Mesothelial cell of epicardium (in vitro differentiated cells): ENCODE measurements at places on chromosomes 2 and 18.

DNA sequence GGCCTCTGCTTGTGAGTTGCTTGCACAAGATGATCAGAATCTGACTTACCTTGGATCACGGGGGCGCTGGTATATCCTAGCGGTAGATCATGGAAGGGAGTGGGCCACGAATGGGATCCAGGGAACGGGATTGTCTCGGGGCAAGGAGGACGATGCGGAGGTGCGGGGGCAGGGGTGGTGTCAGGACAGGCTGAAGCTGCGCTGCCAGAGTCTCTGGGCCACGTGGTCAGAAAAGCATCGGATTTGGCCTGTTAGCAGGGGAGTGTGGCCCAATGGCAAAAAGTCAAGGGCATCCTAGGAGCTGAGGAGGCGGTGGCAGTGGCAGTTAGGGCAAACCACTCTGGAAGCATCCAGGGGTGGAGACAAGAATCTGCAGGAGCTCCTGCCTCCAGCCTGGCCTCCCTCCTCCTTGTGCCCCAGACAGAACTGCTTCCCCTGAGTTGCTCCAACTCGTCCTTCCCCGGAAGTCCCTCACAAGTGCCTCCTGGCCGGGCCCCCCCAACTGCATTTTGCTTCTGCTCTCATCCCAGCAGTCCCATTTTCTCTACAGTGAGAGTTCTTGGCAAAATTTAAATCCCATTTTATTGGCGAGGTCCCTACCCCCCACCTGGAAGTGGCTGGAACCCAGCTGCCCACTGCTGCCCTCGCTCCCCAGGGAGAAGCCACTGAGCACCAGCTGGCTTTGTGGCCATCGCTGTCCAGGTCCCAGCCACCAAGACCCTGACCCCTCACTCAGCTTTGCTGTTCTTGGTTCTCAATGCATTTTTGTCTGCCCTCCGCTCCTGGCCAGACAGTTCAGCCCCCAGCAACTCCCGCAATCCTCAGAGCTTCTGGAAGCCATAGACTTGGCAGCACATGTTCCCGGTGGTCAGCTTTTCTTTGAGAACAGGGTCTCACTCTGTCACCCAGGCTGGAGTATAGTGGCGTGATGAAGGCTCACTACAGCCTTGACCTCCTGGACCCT is 5.6 kb upstream of the CCDC74B start:
- no peak for DNase-seq

GRCh38 chr2:119794237-119794636 is 34.5 kb downstream of the PTPN4 start:
- DNase-seq = no peak

DNA sequence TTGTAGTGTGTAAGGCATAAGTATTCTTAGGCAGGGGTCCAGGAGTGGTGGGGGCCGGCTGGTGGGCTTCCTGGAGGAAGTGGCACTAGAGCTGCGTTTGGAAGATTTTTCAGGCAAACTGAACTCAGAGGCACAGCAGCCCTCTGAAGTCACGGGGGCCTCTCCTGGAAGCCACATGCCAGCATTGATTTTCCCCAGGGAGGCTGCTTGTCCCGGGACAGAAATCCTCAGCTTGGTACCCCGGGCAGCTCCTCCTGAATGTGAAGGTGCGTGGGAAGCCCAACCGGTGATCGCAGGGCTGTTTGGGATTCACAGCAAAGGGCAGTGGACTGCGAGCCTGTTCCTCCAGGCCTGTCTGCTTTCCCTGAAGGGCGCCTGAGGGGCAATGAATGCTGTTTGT is 1.6 kb upstream of the PDIA6 start:
- DNase-seq = no peak

DNA sequence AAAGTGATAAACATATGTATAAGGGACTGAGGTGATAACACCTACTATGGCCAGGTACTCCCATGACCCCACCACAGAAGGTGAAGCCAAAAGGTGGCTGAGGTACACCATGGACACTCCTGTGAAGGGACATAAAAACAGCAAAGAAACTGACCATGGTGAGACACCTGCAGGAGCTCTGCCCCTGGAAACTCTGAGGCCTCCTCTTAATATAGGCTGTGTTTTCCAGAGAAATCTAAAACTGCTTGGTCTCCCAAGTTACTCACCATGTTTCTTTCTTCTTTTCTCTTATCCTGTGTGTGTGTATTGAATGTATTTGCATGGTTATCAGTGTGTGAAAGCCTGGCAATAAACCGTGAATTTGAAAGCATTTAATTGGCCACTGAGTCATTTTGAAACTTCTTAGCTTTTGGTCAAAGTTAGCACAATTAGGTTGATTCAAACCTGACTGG is 739.3 kb upstream of the GCFC2 start:
- DNase-seq = no peak

GRCh38 chr2:51079945-51080344 is 48.0 kb upstream of the NRXN1 start:
- no peak for DNase-seq
